Vagina (tissue), 2 donors: ENCODE measurements at places on chromosomes 1 and 21.

GRCh38 chr1:247294282-247294681 is 37.4 kb downstream of the ZNF496 start:
- no peak for DNase-seq

GRCh38 chr1:20102875-20103274 is 16.5 kb downstream of the PLA2G2D start:
- no peak for DNase-seq

- DNase-seq: no peak
Measured at GRCh38 chr1:42806593-42806992, 10.3 kb upstream of the ERMAP start.

- DNase-seq: no peak
Measured at GRCh38 chr1:56963667-56964066, 2.1 kb downstream of the C8B start.

DNA sequence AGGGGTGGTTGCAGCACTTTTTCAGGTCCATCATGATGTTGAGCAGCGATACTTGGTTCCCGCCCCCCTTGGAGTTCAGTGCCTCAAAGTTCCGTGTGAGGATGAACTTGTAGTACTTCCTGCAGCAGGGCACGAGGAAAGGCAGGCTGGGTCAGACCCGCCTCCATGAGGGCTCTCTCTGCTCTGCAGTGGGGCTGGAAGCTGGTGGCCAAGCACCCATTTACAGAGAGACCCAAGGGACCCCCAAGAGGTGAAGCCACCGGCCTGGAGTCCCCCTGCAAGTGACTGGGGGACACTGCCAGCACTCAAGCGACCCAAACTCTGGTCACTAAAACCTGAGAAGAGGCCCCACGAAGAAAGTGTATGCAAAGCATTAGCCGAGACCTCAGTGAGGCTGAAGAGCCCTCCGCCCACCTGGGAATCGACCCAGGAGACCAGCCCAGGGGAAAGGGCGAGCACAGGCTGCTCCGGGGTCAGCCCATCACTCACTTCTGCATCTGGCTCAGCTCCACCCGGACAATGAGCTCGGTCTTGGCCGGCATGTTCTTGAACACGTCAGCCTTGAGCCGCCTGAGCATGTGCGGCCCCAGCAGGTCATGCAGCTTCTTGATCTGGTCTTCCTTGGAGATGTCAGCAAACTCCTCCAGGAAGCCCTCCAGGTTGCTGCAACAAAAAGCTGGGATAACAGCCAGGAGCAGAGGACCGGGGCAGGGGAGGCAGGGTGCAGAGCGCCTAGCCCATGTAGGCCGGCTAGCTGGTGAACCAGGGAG is 45.2 kb downstream of the CHD5 start:
- no peak for DNase-seq

DNA sequence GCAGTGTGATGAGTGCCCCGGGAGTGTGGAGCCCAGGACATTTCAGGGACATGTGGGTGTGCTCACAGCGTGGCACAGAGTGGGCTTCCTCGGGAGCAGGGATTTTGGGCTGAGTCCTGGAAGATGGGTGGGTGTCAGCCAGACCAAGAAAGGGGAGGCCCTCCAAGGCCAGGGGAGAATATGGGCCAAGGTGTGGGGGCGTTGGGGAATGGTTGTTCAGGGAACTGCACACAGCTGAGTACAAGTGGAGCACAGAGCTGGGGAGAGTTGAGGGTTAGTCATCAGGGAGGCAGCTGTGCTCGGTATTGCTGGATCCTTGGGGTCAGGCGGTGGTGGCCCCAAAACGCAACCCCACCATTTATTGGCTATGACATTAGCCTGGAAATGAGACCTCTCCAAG is 5.5 kb downstream of the POGK start:
- no peak for DNase-seq

GRCh38 chr1:166960858-166961474 is 14.4 kb downstream of the ILDR2 start:
- DNase-seq: no peak

GRCh38 chr1:235327559-235328270 is at the start of gene ARID4B:
Gene ARID4B, minus strand, starts transcription at chr1:235328179. Its CDS starts 1,260 bp downstream, at chr1:235326919.
- DNase-seq: no peak

DNA sequence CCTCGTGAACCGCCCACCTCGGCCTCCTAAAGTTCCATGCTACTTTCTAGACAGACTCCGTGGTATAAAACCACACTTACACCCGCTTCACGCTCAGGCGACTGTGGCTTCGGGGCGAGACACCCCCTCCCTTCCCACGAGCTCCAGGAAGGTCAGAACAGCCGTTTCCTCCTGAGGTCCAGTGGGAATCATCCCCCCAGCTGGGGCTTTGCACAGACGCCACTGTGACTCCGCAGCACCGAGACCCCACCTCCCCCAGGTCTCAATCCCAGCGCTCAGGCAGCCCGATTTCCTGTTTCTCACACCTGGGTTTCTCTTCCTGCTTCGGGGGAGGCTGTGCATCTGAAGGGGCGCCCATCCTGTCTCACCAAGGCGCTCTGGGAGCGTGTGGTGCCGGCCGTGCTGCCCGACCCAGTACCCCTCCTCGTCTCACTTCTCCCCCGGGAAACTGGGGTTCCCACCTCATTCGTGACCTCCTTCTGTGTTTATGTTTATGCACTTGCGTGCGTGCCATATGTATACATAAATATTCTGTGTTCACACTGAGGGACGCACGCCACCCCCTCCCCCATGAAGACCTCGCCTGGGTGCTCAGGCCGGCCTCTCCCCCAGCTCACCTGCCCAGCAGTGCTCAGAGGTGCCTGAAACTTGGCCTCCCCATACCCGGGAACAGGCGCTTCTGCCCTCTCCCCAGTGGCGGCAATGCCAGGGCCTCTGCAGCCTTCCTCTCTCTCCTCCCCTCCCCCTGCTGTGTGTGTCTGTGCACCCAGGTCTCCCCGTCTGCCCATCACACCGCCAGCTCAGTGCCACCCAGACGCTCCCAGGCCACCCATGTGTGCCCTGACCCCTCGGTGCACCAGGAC is 14.6 kb downstream of the SLC35E2B start:
- no peak for DNase-seq

- no peak for DNase-seq
Measured at GRCh38 chr1:93685918-93686317, 4.3 kb upstream of the BCAR3 start.

- no peak for DNase-seq
Measured at GRCh38 chr1:161282991-161283390, 24.4 kb downstream of the PCP4L1 start.

GRCh38 chr21:21159253-21159899 is 161.2 kb downstream of the NCAM2 start:
- DNase-seq: no peak

- no peak for DNase-seq
Measured at GRCh38 chr1:59506952-59507351, 210.1 kb downstream of the FGGY start.

GRCh38 chr1:204685236-204686006 is at the start of gene LRRN2:
Gene LRRN2, minus strand, starts transcription at chr1:204685738. Its CDS starts 65,746 bp downstream, at chr1:204619992.
- DNase-seq: no peak

DNA sequence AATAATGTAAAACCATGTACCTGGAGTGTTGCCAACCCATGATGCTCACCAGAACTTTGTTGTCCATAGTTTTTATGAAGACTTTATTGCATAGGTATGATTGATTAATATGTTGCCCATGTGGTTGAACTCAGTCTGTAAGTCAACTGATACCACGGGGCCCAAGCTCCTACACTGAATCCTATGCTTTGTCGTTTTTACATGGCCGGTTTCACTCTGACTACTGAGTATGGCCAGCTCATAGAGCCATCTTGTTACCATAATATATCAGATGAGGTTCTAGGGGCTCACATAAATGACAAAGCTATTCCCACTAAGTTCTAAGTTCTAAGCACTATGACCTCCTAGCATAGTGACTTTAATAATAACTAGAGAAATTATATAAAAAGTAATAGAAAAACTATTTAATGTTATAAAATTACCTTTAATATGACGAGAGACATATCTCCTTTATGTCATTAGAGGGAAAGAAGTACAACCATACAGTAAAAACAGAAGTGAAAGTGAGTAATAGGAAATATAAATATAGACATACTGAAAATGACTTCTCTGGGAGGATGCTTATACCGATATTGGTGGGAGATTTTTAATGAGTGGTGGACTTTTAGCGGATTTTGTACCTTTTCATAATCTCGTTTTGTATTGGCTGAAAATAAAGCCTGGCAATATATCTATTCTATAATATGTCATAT is 983.4 kb upstream of the PRMT6 start:
- DNase-seq: no peak

- DNase-seq: no peak
Measured at GRCh38 chr1:165927169-165927568, 99.8 kb downstream of the UCK2 start.

DNA sequence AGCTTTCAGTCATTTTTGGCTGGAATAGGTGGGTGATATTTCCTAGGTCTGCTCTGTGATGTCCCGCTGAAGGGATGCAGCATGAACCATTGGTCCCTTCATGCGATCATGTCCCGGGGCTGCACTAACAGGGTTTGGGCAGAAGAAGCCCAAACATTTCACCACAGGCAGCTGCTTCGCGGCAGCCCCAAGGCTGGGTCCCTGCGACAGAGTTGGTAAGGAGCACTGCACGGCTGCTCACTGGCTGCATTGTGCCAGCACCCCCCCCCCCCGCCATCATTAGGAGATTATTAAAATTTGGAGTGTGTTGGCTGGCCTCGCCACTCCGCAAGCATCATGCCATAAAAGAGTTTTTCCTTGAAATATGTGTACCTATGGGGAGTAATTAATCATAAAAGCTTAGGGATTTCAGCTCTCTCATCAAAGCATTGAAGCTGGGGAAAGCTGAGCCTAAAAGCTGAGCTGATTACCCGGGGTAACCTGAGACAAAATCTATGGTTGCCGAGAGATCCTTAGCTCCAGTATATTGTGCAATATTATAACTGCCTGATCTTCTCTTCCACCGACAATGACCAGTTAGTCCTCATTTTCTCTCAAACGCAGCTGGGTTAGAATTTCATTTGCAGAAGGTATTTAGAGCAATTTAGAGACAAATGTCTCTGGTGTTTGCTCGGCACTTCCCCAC is 62.5 kb downstream of the PEX14 start:
- DNase-seq: no peak

DNA sequence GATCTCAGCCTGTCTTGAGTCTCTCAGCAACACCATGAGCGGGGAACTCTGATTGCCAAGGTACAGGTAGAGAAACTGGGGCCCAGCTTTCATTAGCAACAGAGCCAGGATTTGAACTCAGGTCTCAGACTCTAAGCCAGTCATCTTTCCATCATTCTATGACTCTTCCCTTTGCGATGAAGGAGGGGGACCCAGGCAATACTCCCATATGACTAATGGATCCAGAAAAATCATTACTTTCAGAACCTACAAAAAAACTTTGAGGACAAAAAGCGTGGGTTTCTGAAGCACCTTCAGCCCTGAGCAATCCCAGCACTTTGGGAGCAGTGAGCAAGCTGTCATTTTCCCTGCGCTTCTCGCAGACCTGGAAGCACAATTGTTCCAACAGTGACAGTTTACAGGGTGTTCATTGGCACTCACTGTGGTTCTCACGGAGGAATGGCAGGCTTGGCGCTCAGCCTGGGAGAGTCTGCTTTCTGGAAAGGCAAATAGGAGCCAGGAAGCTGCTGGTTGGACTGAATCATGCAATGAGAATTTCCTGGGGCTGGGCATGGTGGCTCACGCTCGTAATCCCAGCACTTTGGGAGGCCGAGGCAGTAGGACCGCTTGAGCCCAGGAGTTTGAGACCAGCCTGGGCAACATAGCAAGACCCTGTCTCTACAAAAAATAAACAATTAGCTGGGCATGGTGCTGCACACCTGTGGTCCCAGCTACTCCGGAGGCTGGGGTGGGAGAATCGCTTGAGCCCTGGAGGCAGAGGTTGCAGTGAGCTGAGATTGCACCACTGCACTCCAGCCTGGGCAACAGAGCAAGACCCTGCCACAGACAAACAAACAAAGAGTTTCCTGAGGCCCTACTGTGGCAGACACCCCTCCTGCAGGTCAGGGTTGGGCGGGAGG is 40.1 kb downstream of the SLC2A7 start:
- DNase-seq: no peak

DNA sequence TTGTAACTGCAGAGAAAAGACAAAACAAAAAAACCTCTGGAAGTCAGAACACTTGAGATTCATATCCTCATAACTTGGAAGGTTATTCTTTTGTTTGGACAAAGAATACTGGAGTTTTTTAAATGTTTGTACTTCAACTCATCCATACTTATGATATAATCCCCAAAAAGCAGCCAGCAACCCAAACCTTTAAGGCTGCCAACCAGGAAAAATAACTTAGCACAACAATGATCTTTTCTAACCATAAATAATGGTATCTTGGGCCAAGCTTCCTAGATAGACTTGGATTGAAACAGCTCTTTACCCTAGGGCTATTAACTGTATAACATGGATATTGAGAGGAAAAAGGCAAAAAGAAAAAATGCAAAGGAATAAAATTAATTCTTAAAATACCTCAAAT is 335.1 kb downstream of the LTN1 start:
- no peak for DNase-seq

DNA sequence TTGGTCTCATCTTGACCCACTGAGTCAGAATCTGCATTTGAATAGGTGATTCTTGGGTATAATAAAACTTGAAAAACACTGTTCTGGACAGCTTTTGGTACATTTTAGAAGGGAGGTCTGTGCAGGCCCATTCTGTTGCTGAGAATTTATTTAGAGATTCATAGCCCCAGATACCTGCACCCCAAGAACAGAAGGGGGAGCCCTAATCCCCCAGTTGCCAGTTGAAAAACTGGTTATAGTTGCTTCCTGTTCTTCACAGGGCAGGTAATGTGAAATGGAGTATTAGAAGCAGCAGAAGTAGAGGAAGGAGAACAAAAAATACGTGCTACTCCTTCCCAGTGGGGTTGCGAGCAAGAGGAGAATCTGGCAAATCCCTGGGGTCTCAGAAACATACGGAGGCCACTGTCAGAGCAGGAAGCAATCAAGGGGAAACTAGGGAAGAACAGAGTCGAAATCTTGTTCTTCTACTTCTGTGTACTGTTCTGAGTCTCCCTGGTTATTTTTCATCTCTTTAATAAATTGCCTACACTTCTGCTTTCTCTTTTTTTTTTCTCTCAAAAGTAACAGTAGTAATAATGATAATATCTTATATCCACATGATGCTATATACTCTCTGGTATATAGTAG is 4.6 kb upstream of the CLCA2 start:
- no peak for DNase-seq

DNA sequence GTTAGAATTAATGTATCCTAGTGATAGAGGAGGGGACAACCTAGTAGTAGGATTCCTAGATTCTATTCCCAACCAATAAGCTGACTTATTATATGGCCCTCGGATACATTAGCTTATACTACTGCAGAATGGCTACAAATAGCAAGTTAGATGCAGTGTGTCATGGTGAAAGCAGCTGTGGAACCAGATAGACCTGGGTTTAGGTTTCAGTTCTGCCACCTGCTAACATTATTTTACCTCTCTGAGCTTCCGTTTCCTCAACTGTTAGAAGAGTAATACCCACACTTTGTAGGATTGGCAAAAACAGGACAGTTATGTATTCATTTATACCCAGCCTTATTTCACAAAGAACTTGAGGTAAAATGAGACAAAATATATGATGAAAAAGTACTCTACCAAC is 21.6 kb upstream of the MAGOH start:
- no peak for DNase-seq
